Cardiac muscle cell (in vitro differentiated cells and primary cell): ENCODE measurements at places on chromosomes 4 and X.

DNA sequence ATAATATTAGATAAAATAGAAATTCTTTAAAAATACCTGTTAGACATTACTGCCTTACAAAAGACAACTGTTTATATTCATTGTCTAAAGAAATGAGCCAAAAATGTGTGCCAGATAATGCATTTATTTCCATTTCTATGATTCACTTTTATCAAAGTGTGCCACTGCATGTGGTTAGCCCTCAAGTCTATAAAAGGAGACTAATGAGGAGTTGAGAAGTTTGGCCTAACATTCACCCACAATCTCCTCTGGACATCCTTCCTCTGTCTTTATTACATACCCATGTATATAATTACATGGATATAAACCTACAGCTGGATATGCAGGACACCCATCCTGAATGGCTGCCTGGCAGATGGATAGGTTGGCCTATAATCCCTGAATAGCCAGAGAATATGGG is 42.6 kb upstream of the PDE5A start:
- DNase-seq, result no peak

GRCh38 chrX:154123241-154124219 is 20.5 kb upstream of the OPN1LW start:
- no peak for DNase-seq

GRCh38 chr4:104507112-104507511 is 12.4 kb upstream of the CXXC4 start:
- DNase-seq, result no peak

- peak; percentile 47 for DNase-seq
Measured at GRCh38 chr4:22237155-22237751, 278.6 kb downstream of the ADGRA3 start.

DNA sequence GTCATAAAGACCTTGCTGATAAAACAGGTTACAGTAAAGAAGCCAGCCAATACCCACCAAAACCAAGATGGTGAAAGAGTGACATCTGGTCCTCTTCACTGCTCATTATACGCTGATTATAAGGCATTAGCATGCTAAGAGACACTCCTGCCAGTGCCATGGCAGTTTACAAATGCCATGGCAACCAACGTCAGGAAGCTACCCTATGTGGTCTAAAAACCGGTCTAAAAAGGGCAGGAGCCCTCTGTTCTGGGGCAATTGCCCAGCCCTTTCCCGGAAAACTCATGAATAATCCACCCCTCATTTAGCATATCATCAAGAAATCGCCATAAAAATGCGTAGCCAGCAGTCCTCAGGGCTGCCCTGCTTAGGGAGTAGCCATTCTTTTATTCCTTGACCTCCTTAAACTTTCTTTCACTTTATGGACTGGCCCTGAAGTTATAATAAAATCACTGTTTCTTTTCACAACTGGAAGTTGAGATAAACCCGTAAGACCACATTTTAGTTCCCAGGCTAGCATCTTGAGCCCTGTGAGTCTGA is 260.5 kb upstream of the FAT1 start:
- DNase-seq, result no peak

- no peak for DNase-seq
Measured at GRCh38 chrX:46865281-46865680, 28.4 kb downstream of the RP2 start.

GRCh38 chr4:138938366-138938690 is 77.3 kb upstream of the NOCT start:
- DNase-seq, result peak; percentile 53

DNA sequence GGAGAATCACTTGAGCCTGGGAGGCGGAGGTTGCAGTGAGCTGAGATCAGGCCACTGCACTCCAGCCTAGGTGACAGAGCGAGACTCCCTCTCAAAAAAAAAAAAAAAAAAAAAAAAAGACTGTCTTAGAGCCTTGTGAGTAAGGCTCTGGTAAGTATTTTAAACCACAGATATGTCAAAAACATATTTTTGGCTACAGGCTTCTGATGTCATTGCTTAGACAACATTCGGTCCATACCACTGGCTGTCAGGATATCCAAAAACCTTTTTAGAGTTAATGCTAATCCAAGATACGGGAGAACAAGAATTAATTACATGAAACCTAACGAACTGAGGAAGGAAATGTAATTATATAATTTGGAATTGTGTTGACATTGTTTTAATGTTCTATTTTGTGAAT is 999.5 kb upstream of the PABPC4L start:
- DNase-seq, result no peak

GRCh38 chr4:128837679-128838078 is 28.2 kb downstream of the JADE1 start:
- no peak for DNase-seq

GRCh38 chrX:39067866-39068265 is 266.6 kb downstream of the MID1IP1 start:
- DNase-seq, result no peak

DNA sequence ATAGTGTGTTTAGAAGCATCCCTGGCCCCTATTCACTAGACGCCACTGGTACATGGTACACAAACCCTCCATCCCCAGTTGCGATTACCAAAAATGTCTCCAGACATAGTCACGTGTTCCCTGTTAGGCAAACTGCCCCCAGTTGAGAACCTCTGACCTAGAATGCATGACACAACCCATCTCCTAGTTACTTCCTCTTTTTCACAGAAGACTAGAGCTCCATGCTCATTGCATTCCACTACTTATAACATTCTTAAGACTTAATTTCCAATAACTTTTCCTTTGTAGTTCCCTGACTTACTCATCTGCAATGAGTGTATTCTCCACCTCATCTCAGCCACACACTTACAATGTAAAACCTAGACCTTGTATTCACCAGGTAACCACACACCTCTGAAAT is 68.6 kb downstream of the PRSS12 start:
- DNase-seq, result no peak

DNA sequence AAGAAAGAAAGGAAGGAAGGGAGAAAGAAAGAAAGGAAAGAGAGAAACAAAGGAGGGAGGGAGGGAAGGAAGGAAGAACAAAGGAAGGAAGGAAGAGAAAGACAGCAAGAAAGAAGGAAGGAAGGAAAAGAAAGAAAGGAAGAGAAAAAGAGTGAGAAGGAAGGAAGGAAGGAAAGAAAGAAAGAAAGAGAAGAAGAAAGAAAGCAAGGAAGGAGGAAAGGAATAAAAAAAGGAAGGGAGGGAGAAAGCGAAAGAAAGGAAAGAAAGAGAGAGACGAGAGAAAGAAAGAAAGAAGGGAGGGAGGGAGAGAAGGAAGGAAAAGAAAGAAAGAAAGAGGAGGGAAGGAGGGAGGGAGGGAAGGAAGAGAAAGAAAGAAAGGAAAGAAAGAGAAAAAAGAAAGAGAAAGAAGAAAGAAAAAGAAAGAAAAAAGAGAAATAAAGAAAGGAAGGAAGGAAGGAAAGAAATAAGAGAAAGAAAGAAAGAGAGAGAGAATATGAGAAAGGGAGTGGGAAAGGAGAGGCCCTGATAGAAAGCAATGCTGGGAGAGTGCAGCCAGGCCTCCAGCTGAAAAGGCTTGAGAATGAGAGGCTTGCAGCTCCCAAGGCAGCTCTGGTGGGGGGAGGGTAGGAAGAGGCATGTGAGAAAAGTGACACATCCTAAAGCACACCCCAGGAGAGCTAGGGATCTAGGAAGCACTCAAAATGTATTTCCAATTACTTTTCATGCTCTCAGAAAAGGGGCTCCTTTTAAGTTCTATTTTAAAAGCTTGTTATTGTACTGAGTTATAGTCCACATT is 134.0 kb upstream of the ZIC3 start:
- peak; percentile 38 for DNase-seq

GRCh38 chr4:101835121-101835904 is 44.8 kb downstream of the BANK1 start:
- peak; percentile 7 for DNase-seq

DNA sequence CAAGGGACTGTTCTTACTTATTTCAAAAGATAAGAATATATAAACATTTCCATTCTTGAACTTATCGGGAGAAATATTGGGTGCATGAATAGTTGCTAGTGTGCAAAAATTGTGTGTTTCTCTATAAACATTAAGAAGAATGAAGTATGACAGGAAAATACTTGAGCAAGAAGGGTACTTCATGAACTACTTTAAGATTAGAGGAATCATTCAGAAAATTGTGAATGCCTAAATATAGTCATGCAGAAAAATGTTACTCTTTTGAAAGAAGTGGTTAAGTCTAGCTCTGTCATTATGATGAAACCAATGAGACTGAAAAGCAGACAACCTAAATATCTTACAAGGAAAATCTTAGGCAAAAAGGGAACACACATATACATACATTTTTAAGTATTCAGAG is 207.8 kb upstream of the PCDH18 start:
- DNase-seq, result peak; percentile 12

- peak; percentile 38 for DNase-seq
Measured at GRCh38 chr4:95462921-95463320, 85.9 kb downstream of the UNC5C start.

- no peak for DNase-seq
Measured at GRCh38 chr4:1683261-1683735, 815 bp downstream of the FAM53A start.

- peak; percentile 50 for DNase-seq
Measured at GRCh38 chr4:169098532-169098931, 88.5 kb upstream of the CBR4 start.

GRCh38 chrX:43083016-43083415 is 305.1 kb upstream of the PPP1R2C start:
- no peak for DNase-seq

- DNase-seq, result no peak
Measured at GRCh38 chrX:133048751-133049150, 48.2 kb downstream of the USP26 start.

DNA sequence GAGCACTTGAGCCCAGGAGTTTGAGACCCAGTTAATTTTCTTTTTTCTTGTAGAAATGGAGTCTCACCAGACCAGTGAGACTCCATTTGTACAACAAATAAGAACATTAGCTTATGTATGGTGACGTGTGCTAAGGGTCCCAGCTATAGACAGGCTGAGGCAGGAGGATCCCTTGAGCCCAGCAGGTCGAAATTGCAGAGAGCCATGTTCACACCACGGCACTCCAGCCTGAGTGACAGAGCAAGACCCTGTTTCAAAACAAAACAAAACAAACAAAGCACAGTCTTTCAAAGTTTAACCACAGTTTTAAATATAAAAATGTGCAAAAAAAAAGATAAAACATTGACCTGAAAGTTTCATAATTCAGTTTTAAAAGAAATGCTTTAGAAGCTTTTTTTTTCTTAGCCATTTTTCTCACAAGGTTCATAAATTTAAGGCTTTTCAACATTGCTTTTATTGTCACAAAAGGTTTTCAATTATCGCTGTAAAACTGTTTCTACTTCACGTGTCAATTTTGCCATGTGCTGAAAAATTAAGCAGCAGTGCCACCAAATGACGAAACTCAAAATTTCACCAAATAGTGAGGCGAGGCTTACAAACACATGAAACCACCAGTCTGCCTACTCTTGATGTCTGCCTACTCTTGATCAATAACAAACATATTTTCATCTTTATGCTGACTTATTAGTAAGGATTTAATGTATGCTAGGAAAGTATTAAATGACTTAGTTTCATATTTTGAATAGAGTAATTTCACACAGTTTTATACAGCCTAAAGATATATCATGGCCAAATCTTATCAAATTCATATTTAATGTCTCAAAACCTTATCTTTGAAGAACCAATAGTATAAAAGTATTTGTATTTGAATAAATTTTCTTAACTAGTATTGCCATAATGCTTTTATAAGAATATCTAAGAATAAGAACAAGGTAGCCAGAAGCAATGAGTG is 126.3 kb downstream of the NEK1 start:
- peak; percentile 73 for DNase-seq

DNA sequence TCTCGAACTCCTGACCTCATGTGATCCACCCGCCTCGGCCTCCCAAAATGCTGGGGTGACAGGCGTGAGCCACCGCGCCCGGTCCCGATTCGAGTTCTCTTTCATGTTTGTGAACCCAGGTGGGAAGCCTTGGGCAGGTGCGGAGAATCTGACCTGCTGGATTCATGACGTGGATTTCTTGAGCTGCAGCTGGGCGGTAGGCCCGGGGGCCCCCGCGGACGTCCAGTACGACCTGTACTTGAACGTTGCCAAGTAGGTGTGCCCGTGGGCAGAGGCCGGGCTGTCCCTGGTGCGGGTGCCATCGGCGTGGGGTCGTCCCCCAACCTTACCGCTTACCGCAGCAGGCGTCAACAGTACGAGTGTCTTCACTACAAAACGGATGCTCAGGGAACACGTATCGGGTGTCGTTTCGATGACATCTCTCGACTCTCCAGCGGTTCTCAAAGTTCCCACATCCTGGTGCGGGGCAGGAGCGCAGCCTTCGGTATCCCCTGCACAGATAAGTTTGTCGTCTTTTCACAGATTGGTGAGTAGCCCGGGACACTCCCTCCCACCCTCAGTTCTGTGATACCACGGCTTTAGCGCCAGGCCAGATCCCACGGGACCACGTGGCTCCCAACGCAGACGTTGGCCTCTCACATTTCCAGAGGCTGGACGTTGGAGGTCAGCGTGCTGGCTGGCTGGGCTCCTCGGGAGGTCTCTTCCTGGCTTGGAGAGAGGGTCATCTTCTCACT is 15.6 kb downstream of the IL3RA start:
- no peak for DNase-seq

DNA sequence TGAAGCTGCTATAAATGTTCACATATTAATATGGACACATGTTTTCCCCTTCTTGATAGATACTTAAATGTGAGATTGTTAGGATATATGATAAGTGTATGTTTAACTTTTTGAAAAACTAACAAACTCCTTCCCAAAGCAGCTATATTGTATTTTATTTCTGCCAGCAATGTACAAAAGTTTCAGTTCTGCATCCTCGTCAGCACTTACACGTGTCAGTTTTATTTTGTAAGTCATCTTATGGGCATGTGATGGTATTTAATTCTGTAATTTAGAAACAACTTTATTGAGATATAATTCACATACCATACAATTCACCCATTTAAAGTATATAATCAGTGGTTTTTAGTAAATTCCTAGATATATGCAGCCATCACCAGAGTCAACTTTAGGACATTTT is 31.6 kb downstream of the RAPGEF2 start:
- DNase-seq, result no peak

GRCh38 chrX:794311-794710 is 163.7 kb downstream of the SHOX start:
- DNase-seq, result no peak

DNA sequence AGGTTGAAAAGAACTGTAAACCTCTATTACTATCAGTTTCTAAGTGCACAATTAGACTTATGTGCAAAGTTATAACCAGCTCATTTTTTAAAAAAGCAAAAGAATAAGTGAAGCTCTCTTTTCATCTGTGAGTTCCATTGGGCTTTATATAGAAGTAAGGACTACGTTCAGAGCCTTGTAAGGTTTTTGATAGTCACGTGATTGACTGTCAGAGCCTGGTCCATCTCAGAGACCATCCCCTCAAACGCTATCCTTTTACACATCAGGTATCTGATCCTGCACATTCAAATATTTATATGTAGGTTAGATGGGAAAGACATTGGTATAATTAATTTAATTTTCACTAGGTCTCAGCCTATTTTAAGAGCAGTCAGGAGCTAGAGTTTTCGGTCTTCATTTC is 279.3 kb downstream of the INPP4B start:
- no peak for DNase-seq

DNA sequence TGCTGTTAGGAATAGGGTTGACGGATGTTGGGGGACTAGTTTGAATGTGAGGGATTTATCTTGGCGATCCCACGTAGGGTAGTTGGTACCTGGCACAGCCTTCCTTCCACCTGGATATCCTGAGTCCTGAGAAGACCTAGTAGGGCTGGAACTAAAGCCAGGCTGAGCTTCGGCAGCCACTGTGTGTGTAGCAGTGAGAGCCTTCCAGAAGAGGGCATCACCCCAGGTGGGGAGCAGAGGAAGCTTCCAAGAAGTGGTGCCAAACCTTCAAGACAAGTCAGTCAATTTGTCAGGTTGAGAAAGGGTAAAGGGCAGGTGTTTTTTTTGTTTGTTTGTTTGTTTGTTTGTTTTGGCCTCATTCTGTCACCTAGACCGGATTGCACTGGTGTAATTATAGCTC is 1.2 kb upstream of the FGFBP2 start:
- DNase-seq, result no peak
